COR-L47 (cell line): ENCODE measurements at places on chromosomes 5 and 9.

DNA sequence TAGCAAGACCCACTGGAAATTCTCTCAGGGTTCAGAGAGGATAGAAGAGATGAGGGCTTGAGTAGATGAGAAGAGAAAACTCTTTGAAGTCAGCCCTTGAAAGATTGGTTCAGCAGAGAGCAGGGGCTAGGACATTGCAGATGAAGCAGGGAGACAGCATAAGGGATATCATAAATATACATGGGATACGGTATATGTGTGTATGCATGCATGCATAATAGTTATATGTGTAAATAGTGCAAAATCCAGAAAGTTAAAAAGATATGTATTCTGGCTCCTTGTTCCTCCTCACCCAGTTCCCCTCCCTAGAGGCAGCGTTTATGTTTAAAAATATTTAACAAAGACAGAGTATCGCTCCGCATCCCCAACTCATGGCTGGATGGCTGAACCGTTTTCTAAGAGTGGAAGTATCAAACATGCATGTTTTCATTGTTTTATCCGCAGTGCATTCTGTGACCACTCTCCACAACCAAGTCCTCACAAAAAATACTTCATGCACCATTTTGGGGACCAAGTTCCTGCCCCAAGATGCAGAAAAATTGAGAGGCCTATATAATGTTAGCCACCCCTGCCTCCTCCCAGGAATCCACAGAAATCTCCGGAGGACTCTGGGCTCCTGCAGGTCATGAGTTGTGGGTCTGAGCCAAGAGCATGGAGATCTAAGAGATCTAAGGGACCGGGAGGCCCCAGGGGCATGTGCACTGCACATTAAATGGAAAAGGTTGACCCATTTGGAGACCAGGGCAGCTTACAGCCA is 119.5 kb downstream of the MTX3 start:
- no peak for DNase-seq

DNA sequence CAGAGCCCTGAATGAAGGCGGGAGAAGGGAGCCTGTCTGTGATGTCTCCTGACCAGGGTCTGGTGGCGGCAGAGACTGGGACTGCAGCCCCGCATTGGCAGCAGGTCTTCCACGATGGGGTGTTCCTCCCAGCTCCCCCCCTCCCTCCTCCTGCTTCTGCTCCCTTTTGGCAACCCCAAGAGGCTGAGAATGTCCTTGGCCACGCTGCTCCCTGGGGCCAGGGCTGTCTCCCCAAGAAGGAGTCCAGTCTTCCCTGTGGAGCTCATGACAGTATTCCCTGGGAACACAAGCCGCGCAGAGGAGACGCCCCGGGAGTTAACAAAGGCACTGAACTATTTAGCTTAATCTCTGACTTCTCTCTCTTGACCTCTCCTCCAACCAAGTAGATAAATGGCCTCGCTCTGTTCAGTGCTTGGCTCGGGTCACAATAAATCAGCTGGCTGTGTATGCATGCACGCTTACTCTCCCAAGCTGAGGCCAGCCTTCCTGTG is 84.0 kb upstream of the NEURL1B start:
- DNase-seq: no peak

GRCh38 chr9:85332487-85332886 is 409.3 kb downstream of the AGTPBP1 start:
- DNase-seq: peak; percentile 29

DNA sequence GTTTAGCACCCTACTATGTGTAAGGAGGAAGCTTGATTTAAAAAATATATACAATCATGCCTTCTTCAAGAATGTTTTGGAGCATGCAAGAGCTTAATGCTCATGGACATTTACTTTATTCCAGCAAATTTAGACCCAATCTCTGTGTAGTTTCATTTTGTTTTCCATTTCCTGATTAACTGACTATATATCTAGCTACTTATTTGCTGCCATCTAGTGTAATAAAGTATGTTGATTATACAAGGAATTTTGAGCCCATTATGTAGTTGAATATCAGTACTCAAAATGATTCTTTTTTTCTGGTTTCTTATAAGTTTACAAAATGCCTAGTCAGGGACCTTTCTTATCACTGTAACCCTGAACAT is 100.0 kb upstream of the CCDC152 start:
- no peak for DNase-seq

- no peak for DNase-seq
Measured at GRCh38 chr5:97417986-97418385, 234.9 kb upstream of the RIOK2 start.

DNA sequence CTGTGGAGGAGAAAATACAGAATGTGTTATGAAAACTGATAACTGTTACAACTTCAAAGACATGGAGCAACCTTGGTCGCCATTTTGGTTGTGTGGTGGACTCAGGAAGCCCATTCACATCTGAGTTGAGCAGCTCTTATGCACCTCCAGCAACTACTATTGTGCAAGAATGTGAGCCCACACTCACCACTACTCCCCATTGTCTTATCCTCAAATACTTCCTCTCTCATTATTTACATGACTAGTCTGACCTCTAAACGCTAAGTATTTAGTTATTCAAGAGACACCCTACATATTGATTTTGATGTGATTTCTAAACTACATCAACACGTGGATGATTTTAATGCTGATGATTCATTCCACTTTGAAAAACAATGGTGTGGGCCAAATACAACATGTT is 516.6 kb upstream of the CLINT1 start:
- no peak for DNase-seq

- no peak for DNase-seq
Measured at GRCh38 chr5:36393656-36394428, 92.1 kb upstream of the RANBP3L start.

GRCh38 chr5:140109759-140110645 is 3.9 kb upstream of the PURA start:
- no peak for DNase-seq

DNA sequence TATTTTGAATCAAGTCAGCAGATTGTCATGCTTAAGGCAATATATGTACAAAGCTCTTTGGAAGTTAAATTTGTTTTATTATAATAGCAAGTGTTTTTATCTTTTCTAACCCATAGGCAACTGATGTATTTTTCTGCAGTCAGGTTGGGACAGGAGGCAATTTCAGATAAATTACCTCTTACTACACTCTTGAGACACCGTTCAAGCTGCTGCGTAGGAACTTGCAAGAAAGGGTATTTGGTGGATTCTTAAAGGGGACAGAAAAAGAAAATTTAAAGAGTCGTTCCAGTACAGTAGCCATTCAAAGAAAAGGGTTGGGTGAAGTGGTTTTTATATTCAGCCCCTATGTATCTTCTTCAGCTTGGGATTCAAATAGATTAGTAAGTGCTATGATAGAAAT is 112.4 kb upstream of the APC start:
- DNase-seq: no peak

GRCh38 chr5:156147261-156147943 is 179.6 kb upstream of the SGCD start:
- DNase-seq: no peak

- no peak for DNase-seq
Measured at GRCh38 chr5:10690460-10691440, 70.3 kb downstream of the DAP start.

DNA sequence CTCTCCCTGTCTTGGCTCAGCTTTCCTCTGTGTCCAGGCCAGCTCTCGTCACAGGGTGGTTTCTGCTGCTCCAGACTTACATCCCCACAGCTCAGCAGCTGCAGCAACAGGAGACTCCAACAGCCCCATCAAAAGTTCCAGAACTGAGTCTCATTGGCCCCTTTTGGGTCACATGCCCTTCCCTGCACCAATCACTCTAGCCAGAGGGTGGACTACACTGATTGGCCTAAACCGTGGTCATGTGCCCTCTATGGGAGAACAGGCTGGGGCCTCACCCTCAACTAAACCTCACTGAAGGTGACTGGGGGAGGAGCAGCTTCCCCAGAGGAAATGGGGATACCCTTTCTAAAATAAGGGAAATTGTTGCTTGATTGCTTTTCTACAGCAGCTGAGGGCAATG is 44.4 kb upstream of the CPLX2 start:
- no peak for DNase-seq

DNA sequence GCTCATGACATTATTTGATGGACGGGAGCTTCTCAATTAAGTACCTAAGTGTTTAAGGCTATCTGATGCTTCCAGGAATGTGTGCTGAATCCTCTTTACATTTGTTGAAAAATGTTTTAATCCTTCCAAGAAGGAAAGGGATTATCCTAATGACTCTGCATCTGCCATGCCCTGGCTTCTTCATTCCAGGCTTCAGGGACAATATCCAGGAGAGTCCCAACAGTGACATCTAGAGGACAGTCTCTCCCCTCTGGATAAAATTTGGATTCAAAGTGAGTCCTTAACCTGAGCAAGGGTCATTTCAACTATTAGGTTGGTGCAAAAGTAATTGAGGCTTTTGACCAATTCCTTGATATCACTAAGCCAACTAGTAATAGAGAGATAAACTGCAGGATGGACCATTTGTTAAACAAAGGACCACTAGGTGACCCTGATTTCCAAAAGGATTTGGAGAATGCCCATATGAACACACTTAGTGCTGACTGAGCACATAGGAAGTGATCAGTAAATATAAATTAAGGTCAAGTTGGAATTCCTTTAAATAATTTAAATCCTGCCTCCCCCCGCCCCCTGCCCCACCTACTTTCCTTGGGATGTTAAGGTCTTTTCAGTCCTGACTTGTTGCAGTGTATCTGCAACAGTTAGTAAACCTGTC is 19.1 kb downstream of the TNFSF8 start:
- peak; percentile 43 for DNase-seq

DNA sequence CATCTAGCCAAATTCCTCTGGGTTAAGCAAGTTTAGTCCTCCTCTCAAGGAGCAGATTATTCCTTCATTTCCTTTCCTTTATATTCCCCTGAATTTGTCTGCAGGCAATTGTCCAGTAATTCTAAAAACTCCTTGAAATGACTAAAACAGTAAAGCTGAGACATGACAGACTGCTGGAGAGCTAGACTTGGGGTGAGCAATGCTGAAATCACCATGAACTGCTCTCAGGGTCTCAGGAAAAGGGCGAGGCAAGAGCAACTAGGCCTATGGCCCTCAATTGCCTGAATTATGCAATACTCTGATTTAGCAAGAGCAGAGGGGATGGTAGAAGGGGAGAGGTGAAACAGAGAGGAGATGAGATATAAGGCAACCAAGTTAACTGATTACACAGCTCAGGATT is 172.9 kb upstream of the NREP start:
- no peak for DNase-seq

- DNase-seq: no peak
Measured at GRCh38 chr9:6024035-6024554, 8.7 kb upstream of the RANBP6 start.

DNA sequence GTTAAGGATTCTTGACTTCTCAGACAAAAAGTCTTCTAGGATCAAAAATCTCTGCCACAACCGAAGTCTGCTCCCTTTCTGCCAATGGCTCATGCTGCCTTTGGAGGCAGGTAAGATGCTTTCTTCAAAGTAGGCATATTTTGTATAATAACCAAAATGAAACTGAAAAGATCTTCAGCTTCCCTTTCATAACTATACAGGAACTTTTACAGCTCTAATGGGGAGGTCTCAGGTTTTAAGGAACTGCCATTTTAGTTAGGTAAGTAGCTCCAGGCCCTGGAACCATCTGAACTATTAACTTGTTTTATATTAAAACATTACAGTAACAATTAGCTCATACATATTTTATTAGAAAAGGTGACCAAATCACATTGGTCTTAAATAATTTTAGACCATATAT is 110.9 kb upstream of the FREM1 start:
- DNase-seq: no peak

DNA sequence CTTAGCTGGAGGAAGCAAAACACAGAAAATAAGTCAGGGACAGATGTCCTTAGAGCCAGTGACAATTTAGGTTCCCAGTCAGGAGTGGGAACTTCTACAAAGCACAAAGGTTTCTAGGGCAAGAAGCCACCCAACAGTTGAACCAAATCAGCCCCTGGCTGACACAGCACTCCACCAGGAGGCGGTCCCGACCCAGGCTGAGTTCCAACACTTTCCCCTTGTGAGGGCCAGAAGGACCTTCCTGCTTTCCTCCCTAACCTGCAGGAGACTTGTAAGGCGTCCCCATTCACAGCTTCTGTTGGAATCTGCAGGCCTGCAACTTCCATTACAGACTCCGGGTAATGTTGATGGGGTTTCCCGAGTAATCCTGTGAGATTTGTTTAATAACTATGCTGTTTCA is 416.4 kb upstream of the IRX1 start:
- DNase-seq: no peak

GRCh38 chr5:133141746-133142145 is 89.9 kb downstream of the HSPA4 start:
- no peak for DNase-seq

DNA sequence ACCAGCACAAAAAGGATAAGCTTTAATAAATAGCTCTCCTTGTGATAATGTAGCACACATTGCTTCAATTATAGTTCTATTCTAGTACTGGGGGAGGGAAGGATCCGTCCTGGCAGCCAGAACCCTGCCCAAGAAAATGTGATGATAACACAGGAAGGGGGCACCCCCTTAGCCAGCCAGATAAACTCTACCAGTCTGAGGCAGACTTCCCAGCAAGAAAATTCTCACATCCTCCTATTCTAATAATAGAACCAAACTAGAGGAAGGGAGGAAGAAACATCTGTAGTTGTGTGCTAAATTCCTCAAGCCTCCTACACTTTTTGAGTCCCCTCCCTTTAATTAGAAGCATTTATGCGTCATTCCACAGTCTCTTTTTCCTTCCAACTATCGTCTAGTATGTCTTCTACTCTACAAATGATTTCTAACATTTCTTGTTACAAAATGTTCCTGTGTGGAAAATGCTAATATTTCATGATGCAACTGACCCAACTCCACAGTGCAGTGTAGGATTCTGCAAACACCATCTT is 261.0 kb downstream of the SEMA5A start:
- DNase-seq: no peak

DNA sequence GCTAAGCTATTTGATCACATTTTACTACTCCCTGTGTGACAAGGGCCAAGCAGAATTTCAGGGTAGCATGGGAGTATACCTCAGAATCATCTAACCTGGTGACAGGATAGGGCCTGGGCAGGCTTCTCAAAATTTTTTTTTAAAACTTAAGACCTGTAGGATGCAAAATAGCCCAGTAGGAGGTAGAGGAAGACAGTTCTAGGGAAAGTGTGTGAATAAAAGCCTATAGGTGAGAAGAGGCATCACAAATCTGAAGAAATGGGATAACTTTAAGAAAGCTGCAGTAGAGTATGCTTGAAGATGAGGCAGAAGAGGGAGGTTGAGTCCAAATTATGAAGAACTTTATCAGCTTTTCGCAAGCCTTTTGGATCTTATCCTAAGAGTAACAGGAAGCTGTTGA is 32.3 kb downstream of the CNTRL start:
- DNase-seq: no peak

DNA sequence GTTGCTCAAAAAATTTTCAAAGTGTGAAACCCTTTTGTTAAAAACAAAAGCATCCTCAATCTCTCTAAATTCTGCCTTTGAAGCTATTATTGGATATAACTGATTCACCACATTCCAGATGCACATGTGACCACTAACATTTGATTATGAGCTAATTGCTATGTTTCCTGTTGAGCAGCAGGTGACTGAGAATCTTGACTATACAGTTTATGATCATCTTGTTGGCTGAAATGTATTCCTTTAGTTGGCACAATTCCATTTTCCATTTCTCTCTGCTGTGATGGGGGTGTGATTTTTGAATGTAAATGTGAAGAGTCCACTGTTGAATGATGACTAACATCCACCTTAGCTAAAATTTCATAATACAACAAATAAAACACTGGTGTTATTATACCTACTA is 10.7 kb downstream of the LYSMD3 start:
- DNase-seq: peak; percentile 84
